Left cardiac atrium (tissue), 4 donors: ENCODE measurements at places on chromosomes 11 and 22. TPM values are rescaled to one million over a fixed set of nuclear protein-coding genes. Genes with fewer than 3 reads are reported as not detected.
A peak's percentile ranks its signal among the peaks of the same experiment; 100 is the strongest.

GRCh38 chr11:124791626-124792341 is 8.4 kb downstream of the MSANTD2 start:
- no peak for DNase-seq

The GP1BB gene
- total RNA-seq, result not detected

DNA sequence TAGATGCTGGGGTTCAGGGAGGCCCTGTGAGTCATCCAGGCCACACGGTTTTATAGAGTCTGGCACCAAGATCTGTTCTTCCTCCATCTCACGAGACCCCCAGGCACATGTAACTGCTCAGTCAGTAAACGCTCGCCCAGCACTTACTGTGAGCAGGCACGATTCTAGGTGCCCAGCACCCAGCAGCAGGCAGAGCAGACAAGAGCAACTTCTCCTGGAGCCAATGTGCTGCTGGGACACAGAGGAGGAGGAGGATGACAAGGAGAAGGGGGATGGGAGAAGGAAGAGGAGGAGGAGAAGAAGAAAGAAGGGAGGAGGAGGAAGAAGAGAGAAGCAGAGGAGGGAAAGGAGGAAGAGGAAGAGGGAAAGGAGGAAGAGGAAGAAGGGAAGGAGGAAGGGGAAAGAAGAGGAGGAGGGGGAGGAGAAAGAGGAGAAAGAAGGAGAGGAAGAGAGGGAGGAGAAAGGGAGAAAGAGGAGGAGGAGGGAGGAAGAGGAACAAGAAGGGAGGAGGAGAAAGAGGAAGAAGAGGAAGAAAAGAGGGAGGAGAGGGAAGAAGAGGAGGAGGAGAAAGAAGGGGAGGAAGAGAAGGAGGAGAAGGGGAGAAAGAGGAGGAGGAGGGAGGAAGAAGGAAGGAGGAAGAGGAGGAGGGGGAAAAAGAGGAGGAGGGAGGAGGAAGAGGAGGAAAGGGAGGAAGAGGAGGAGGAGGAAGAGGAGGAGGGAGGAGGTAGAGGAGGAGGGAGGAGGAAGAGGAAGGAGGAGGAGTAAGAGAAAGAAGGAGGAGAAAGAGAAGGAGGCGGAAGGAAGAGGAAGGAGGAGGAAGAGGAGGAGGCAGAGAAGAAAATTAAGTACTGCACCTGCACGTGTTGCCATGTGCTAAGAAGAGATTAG is 77.6 kb upstream of the RTL6 start:
- no peak for DNase-seq

DNA sequence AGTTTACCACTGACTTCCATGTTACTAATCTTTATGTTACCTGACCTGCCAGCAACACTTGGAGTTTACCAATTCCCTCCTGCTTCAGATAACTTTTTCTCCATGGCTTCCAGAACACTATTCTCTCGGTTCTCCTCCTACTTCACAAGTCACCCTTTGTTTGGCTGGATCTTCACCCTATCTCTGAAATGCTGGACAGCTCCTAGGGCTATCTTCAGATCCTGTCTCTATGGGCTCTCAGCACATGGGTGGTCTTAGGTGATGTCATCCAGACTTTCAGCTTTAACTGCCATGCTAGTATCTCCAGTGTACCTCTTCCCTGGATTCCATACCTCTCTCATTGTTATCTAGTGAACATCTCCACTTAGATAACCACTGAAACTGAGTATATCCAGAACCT is 12.2 kb upstream of the VWCE start:
- no peak for DNase-seq

GRCh38 chr22:28937206-28938025 is 54.0 kb downstream of the ZNRF3 start:
- no peak for DNase-seq

The KRTAP5-10 gene
- total RNA-seq, result not detected

DNA sequence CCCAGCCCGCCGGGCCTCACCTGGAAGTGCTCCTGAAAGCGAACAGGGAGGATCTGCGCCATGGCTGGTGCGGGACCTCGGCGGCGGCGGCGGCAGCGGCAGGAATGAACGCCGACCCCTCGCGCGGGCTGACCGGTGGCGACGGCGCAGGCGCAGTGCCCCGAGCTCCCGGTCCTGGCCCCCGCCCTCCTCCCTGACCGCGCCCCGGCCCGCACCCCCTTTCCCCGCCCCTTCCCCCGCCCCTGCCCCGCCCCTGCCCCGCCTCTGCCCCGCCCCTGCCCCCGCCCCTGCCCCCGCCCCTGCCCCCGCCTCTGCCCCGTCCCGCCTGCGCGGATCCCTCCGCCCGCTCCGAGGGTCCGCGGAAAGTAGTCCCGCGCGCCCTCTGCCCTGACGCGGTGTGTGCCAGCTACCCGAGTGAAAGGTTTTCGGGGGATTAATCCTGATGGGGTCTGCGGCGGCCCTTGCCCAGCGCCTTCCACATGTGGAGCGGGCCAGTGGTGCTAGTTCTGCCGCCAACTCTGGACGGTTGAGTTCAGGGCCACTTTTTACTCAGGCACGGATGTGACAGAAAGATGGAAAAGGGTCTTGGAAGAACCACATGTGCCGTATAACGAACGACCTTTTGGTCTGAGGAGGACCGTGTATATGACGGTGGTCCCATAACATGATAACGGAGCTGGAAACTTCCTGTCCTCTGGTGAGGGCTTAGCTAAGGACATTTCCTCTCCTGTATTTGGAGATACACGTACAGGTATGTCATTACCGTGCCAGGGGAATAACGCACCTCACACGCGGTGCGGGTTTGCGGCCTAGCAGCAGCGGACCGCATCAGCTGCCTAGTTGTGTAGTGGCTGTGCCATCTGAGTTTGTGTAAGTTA is at the start of gene CLTCL1:
Gene CLTCL1 (minus strand): TSS at position 140 of the 878 bp plus-strand sequence. CDS start 78 bp downstream, at position 62.
- peak; percentile 86 for DNase-seq

DNA sequence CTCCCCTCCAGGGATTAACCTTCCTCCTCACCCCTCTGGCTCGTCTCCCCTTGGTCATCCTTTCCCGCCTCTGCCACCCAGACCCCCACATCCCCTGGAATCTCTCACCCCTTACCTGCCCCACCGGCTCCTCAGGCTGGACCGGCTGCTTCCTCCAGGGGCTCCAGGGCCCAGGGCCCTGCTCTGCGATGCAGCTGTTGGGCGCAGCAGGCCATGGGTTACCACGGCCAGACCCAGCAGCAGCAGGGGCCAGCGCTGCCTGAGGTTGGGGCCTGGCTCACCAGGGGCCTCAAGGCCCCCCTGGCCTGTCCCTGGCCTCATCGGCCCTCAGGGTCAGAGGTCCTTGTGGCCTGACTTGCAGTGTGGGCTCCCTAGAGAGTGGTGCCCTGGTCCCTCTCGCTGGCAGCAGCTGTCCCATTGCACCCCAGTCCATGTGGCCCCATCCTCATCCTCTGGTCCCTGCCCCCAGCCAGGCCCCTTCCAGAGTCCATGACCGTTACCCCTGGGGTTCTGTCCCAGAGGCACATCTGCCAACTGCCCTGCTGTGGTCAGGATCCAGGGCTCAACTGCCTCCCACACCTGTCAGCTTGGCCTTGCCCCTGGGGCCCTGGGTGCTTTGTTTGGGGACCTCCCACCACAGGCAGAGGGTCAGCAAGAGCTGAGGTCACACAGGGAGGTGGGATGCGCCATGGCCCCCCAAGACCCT is at the start of gene IGLL1:
Gene IGLL1 (minus strand): TSS at position 421 of the 706 bp plus-strand sequence. CDS start 100 bp downstream, at position 321.
- no peak for DNase-seq

GRCh38 chr11:32332990-32333319 is 102.4 kb downstream of the WT1 start:
- DNase-seq, result no peak

DNA sequence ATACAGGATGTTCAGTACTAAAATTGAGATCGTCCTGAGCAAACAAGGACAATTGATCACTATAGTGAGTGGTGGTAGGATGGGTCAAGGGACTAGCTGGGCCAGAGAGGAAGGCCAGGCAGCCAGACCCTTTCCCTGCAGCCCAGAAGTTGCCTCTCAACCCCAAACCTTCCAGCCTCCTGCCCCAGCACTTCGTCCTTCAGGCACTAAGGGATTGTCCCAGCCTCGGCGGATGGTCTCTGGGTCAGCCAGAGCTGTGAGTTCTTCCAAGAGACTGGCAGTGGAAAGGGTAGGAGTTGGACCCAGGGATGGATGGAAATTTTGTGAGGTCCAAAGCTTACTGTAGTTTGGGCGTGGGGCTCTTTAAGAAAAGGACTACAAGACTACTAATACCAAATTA is 3.6 kb upstream of the LMO1 start:
- DNase-seq, result no peak

DNA sequence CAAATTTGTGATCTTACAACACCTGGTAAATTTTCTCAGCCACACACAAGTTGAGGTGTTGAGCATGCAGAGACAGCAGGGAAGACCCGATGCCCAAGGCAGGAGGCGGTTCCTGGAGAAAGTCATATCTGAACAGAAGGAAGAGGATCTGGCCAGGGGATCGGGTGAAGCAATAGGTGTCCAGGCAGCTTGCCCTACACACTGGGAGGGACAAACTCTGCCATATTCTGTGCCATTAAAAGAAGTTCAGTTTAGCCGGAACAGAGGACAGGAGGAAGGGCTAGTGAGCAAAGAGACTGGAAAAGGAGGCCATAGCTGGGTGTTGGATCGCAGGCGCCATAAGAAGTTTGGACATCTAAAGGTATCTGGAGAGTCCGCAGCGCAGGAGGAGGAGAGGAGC is 76.5 kb downstream of the TMPRSS5 start:
- DNase-seq, result no peak

DNA sequence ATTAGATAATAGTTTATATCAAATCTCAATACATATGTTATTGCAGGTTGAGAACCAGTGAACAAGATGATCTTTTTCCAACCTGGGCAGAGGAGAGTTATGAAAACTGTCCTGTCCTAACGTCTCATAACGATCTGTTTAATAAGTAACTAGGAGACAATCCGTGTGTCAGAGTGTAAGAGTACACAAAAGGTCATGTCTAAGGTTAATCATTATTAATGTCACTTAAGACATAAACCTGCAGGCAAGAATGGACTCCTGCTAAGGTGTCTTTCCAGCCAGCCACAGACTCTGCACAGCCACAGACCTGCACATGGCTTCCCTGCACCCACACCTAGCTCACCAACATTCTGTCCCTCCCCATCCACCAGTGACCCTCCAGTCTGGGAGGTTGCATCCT is 10.1 kb downstream of the SLC5A4 start:
- DNase-seq, result no peak

DNA sequence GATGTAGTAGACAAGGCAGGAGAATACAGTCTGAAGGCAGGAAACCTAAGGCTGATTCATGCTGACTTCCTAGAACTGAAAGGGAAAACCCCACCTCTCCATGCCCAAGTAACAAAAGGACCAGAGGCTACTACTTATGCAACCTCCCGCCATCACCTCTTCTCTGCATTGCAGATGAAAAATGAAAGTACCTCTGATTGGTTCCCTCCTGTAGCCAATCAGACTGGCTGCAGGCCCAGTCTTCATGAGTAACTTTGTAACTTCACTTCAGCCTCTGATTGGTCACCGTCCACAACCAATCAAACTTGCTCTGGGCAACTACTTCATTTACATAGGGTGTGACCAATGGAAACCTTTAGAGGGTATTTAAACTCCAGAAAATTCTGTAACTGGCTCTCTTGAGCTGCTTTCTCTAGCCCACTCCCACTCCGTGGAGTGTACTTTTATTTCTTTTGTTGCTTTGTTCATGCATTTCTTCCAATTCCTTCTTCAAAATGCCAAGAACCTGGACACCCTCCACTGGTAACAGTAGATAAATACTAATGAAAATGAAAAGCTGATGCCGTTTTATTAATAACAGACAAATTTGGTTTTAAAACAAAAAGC is 5.2 kb upstream of the MAP6 start:
- no peak for DNase-seq

DNA sequence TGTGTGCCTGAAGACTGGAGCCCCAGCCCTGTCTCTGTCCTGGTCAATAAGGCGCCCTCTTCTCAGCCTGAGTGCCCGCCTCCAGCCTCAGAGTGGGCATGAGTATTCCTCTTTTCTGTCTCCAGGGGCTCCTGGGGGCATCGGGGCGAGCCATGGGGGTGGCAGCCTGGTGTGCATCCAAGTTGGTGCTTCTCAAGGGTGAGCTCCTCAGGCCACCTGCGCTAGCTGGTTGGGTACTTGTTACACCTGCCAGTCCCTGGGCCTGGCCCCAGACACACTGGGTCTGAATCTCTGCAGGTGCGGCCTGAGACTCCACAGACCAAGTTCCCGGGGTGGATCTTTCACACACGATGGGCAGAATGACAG is 168.6 kb upstream of the B3GAT1 start:
- no peak for DNase-seq

DNA sequence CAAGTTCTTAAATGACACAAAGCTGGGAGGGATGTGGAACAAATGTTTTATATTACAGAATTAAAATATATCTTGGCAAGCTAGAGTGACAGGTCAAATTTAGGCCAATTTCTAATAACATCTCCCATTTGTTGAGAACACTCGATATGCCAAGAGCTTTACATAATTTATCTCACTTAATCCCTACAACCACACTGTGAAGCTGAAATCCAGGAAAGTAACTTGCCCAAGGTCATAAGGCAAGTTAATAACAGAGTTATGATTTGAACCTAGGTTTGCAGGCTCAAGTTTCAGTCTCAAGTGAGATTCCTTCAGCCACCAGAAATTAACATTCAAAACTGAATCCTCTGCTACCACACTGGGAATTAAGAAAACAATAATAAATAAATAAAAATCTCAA is 38.3 kb downstream of the RAB30 start:
- no peak for DNase-seq

- no peak for DNase-seq
Observed at GRCh38 chr11:132856032-132856431, 676.3 kb downstream of the OPCML start.

- DNase-seq, result no peak
Observed at GRCh38 chr11:48025984-48026340, 45.6 kb downstream of the PTPRJ start.
